NCI-H345 (cell line): ENCODE measurements at places on chromosomes 1 and 21.

- no peak for DNase-seq
Measured at GRCh38 chr1:1529321-1529720, 11.1 kb downstream of the TMEM240 start.

GRCh38 chr1:44513111-44513510 is 108.1 kb downstream of the RNF220 start:
- DNase-seq = no peak

- DNase-seq = no peak
Measured at GRCh38 chr1:100713626-100714025, 5.9 kb upstream of the VCAM1 start.

DNA sequence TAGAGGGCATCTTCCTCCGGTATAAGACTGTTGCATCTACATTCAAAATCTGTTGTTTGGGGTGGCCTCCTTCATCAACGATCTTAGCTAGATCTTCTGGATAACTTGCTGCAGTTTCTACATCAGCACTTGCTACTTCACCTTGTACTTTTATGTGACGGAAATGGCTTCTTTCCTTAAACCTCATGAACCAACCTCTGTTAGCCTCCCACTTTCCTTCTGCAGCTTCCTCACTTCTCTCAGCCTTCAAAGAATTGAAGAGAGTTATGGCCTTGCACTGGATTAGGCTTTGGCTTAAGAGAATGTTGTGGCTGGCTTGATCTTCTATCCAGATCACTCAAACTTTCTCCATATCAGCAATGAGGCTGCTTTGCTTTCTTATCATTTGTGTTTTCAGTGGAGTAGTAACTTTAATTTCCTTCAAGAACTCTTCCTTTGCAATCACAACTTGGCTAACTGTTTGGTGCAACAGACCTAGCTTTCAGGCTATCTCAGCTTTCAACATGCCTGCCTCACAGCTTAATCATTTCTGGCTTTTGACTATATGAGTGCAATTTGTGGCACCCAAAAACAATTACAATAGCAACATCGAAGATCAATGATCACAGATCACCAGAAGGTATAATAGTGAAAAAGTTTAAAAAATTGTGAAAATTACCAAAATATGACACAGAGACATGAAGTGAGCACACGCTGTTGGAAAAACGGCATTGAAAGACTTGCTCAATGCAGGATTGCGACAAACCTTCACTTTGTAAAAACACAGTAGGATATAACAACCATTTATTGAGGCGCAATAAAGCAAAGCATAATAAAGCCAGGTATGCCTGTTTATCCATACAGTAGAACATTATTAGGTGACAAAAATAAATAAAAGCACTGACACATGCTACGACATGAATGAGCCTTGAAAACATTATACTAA is 56.7 kb upstream of the GFI1 start:
- no peak for DNase-seq

GRCh38 chr1:210841926-210842625 is 291.9 kb downstream of the KCNH1 start:
- no peak for DNase-seq

DNA sequence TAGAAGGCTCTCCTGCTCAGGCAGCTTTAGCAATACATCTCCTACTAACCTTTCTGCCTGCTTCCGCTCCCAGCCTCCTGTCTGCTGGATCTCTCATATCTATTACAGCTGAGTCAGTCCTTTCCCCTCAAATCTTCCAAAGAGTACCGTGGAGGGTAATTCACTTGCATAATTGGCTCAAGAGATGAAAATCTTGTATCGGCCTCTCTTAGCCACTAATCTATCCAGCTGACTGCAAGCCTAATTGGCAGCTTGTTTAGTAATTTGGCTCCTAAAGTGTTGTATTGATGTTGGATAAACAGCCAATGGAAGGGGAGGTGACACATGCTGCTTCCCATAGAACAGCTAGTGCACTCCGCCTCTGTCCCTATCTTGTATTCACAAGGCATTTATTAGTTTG is 195.7 kb downstream of the GPATCH2 start:
- no peak for DNase-seq

DNA sequence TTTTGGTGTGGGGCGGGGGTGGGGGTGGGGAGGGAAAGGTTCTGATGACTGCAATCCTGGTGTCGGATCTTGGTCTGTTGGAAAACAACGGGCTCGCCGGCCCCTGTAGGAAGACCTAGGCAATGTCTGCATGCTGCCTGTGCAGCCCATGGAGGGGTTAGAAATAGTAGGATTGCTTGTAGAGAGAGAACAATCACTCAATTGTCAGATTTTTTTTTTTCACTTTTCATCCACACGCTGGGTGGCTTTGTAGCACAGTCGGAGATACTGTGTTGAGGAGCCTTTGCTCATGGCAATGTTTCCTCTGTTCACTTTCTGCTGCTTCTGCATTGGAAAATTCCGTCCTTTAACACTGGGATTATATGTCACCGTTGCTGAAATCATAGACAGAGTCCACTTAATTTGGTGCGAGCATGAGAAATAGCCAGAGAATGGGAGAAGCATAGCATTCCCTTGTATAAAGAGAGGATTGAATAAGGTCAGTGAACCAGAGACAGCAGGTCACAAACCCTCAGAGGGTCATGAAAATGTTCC is 107.5 kb downstream of the MRPS6 start:
- no peak for DNase-seq

GRCh38 chr1:37001703-37002102 is 32.6 kb downstream of the GRIK3 start:
- DNase-seq = no peak
